ENCODE measurements at places on chromosomes 13 and 19.

DNA sequence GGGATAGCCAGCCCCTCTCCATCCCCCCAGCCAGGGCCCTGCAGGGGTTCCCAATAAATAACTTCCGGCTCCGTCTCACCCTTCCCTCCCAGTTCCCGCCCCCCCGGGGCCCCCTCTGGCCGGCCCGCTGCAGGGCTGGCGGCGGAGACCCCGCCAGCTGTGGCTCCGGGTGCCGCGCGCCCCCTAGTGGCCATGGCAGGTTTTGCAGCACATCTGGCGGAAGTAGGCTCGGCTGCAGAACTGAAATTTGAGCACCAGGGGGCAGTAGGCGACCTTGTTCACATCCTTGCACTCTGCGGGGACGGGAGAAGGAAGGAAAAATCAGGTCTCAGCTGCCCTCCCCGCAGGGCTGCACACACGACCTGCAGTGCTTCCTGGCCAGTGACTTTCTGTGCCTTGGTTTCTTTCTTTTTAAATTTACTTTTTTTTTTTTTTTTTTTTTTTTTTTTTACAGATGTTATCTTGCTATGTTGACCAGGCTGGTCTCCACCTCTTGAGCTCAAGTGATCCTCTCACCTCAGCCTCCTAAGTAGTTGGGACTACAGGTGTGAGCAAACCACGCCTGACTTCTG lies 3.6 kb upstream of the MYO1F start:
- DNase-seq: peak; percentile 90

DNA sequence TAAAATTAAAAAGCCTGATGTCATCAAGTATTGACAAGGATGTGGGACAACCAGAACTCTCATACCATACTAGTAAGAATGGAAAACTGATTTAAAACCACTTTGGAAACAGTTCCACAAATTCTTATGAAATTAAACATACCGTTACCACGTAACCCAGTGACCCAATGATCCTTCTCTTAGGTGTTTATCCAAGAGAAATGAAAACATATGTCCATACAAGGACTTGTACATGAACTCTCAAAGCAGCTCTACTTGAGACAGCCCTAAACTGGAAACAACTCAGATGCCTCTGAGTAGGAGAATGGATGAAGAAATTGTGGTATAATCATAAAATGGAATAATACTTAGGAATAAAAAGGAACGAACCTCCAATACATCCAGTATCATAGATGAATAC lies 27.6 kb downstream of the SLC6A16 start:
- DNase-seq: no peak

- peak; percentile 11 for DNase-seq
Measured at GRCh38 chr13:94236872-94237271, 242.6 kb downstream of the DCT start.

- no peak for DNase-seq
Measured at GRCh38 chr13:73608157-73608516, 526.1 kb downstream of the KLF12 start.

- peak; percentile 74 for DNase-seq
Measured at GRCh38 chr19:40284501-40285352, at the start of gene AKT2. TSS of gene AKT2 (minus strand) at chr19:40285345. CDS start at chr19:40265267, 20,078 bp downstream.

DNA sequence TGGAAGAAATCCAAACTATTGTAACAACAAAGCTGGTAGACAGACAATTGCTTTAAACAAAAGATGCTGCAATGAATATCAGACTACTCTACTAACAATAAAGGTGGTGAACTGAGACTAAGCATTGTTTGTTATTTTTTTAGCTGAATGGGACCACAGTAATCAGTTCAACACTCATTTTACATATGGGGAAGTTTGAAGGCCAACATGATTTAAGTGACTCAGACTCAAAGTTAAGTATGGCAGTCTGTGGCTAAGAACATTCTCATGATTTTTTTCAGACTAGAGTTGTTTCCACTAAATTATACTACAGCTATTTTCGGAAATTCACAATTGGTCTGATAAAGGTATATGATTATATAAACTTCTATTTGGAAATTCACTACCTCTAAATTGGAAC lies 10.4 kb downstream of the EXOSC8 start:
- DNase-seq: no peak

DNA sequence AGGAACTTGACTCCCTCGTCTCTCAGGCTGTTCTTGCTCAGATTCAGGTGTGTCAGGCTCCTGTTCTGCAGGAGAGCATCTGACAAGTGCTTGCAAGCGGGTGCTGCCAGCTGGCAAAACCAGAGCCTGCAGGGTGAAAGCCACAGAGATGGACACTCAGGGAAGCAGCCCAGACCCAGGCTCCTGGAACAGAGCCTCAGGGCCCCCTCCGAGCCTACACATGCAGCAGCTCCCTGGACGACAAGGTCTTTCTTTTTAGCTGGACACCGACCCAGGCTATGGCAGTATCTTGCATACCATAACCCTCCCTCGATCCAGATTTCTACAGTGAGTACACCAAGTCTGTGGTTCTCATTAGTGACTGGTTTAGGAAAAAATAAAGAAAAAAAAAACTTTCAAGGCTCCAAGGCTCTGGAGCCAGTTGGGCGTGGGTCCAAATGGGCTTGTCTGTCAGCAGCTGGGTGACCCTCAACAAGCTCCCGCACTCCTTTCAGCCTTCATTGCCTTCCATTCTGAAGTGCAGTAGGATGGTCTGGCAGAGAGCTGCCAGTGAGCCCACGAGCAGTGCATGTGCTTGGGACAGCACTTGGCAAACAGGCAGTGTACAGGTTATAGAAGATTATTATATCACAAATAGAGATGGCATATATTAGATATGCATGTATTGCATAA lies 29.9 kb downstream of the NLRP13 start:
- DNase-seq: no peak

DNA sequence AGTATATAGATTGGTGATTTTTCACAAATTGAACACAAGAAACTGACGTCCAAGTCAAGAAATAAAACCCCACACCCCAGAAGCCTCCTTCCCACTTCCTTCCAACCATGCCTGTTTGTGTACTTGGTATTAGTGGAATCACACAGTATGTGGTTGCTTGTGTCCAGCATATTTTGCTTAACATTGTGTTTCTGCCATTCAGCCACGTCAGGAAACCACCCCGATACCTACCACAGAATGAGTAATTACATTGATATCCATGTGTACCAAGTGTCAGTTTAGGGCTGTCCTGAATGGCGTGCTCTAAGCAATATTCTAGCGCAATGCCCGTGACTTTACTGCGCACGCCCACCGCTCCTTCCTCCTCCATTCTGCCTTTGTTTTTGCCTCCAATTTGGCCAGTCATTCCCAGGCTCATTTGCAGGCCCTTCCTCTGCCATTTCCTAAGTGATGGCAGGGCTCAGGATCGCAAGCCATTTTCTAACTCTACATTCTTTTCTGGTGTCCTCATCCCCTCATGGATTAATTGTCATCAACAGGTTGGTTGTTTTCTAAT lies 25.9 kb upstream of the MPHOSPH8 start:
- DNase-seq: no peak

DNA sequence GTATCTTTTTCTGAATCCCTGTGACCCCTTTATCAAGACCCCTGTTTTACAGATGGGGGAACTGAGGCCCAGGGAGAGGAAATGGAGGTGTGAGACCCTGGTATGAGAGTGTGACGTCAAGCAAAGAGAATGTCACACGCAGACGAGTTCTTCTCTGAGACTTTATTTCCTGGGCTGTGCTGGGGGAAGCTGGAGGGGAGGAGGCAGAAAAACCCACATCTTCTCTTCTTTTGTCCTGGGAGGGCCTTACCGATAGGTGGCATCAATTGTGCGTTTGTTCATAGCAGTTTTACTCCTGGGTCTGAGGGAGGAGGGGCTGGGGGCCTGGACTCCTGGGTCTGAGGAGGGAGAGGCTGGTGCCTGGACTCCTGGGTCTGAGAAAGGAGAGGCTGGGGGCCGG lies 4.9 kb upstream of the KLK15 start:
- no peak for DNase-seq

GRCh38 chr13:113723410-113724015 lies 35.5 kb upstream of the TMEM255B start:
- DNase-seq: no peak

DNA sequence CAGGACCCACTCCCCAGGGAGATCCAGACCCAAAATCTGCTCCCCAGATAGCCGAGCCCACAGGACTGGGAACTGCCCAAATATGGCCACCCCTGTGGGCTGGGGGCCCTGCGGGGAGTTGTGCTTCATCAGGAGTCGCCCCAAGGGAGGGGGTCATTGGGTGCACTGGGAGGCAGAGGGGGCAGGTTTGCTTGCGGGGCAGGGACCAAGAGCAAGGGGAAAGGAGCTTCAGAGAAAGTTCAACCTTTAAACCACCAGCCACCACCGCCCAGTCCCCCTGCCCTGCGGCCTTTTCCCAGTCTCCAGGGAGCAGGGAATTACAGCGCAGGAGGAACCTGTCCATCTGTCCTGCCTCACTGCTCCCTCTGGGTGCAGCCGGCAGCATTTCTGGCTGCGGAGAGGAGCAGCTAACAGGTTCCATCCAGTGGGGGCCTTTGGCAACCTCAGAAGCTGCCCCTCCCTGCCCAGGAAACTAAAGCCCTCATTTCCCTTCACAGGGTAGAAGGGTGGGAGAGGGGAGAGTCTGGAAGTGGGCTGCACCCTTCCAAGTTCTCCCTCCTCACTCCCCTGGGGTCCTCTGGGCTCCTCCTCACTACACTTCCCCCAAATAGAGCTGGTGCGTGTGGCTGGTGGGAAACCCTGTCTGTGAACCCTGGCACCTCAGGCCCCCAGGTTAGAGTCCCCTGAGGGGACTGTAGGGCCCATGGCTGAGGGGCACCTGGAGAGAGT lies 13.8 kb upstream of the ASF1B start:
- peak; percentile 26 for DNase-seq

DNA sequence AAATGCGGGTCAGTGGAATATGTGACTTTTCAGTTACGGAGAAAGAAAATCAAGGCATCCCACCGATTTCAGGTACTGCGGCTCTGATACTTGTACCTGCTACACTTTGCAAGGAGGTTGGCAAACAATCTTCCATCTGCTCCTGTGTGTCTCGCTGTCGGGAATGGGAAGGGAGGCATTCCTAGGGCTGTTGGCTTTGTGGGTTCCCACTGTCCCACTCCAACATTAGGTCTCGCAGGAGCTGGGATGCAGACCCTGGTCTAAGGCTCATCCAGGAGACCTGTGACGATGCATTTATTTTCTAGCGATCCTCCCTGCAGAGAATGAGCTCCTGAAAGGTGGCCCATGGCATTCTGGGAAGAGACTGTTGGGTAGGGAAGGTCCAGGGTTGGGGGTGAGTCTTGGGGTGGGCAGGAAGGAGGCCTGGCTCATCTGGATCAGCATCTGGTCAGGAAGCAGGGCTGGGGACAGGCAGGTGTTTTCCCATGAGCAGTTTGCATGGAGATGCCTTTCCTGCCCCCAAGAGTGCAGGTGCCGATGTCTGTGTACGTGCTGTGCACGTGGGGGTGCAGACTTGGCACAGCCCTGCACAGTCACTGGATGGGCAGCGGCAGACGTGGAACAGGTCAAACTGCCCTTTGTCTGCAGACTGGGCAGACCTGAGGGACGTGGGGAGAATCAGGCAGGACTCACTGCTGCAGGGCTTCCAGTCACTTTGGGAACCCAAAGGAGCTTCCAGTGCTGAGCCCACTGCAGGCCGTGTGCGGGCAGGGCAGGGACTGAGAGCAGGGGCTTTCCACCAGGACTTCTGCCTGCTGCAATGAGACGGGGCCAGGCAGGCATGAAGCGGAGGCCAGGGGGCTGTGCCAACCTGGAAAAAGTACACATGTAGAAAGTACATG lies 152.4 kb downstream of the TEX29 start:
- no peak for DNase-seq

DNA sequence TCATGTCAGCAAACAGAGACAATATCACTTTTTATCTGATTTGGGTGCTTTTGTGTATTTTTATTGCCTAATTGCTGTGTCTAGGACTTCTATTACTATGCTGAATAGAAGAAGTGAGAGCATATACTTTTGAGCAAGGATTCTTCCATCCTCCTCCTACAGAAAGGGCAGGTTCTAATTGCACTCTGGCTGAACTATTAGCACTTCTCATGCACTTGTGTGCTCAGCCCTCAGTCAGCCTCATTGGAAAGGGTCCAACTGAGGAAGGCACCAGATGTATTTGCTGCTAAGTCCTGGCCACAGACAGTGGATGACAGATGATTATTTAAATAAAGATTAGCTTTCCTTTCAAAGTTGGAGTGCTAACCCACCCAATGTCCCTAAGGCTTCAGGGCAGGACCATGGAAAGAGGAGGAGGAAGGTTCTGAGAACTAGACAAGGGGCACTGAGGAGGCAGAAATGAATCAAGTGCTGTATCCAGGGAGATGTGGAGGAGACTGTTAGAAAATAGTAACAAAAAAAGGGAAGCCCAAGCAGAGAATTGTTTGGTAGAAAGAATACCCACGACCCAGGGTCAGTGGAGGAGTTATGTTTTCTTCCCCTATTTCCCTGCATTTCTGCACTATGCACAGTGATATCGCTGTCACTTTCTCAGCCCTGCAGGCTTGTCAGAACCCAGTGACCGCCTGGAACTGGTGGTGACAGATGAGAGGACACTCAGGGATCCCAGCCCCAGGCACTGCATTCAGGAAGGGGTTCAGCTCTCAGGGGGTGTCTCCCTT lies 8.0 kb downstream of the LILRB4 start:
- DNase-seq: no peak

Data from activated CD4-positive, alpha-beta memory T cell treated with anti-CD3 and anti-CD28 coated beads for 36 hours (primary cell).